ENCODE measurements at places on chromosomes 16 and 17.

GRCh38 chr17:9291912-9292560, 270.7 kb downstream of the NTN1 start:
- no peak for DNase-seq

GRCh38 chr16:50271148-50272041, 5.0 kb downstream of the ADCY7 start:
- DNase-seq = no peak

GRCh38 chr17:79871131-79871530, 31.9 kb upstream of the CBX4 start:
- DNase-seq = no peak

- DNase-seq = no peak
Measured at GRCh38 chr17:66375121-66375520, 72.7 kb downstream of the PRKCA start.

- no peak for DNase-seq
Measured at GRCh38 chr16:50354629-50355456, 13.9 kb downstream of the BRD7 start.

- no peak for DNase-seq
Measured at GRCh38 chr16:17426451-17426850, 44.3 kb downstream of the XYLT1 start.

DNA sequence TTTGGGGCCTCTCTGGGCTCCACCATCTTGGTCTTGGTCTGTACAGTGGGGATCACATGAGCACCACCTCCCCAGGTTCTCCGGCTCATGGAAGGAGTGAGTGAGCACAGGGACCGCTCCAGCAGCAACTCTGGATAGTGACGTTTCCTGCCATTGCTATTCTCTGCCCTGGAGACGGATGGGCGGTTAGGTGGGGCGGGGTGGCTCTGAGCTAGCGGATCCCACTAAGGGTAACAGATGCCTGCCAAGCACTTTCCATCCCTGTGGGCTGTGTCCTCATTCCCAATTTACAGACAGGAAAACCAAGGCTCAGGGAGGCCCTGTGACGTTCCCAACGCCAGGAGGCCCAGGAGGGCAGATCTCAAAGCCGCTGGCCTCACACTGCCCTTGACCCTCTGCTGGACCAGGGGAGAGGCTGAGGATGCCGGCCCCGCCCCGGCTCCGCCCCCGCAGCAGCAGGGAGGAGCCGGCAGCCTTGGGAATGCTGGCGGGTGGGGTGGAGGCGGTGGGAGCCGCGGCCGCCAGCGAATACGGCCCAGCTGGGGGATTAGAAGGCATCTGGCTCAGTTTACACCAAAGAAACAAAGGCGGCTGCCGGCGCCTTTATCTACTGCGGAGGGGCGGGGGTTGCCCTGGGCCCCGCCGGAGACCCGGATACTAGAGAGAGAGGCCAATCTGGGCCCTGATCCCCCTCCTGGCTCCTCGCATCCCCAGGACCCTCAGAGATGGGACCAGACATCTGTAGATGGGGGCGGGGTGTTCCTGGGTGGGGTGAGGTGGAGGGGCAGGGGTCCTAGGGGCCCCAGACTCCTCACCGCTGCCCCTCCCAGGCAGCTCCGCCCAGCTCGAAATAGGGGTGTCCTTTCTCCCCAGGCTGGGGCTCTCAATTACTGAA, 122.3 kb upstream of the CIBAR2 start:
- no peak for DNase-seq

GRCh38 chr17:80033840-80034239, 1.8 kb downstream of the TBC1D16 start:
- no peak for DNase-seq

DNA sequence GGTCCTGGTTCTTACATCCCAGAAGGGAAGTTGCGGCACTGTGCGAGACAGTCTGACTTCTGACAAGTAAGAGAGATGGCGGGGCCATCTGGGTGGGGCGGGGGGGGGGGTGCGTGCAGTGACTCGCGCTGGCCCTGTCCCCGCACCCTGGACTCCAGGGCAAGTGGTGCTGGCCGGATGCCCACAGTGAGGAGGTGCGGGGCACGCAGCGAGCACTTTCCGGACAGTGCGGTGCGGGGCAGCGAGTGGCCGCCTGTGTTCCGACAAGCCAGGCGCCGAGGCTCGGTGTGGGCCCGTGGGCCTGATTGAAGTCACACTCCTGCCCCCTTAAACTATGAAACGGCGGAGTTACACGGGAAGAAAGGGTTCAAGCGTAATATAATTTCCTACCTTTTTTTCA, 106.4 kb downstream of the BANP start:
- DNase-seq = no peak

- DNase-seq = peak; percentile 42
Measured at GRCh38 chr17:48074322-48075081, 26.3 kb downstream of the NFE2L1 start.

GRCh38 chr16:3369073-3369472, 13.4 kb downstream of the OR2C1 start:
- no peak for DNase-seq

DNA sequence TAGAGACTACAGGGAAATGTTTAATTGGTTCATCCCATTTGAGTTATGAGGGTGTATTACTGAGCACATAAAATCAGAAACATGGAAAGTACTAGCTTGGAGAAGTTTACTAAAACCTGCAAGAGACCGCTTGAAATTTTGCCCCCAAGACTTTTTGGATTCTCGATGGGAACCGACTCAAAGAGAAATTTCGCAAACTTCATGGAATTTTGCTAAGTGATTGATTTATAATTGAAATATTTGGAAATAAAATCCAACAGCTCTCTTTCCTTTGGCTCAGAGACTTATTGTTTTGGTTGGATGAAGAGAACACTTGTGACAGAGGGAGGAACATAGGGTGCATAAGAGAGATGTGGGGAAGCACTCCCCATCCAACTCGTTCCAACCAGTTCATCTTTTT, 574.4 kb downstream of the WWOX start:
- no peak for DNase-seq

DNA sequence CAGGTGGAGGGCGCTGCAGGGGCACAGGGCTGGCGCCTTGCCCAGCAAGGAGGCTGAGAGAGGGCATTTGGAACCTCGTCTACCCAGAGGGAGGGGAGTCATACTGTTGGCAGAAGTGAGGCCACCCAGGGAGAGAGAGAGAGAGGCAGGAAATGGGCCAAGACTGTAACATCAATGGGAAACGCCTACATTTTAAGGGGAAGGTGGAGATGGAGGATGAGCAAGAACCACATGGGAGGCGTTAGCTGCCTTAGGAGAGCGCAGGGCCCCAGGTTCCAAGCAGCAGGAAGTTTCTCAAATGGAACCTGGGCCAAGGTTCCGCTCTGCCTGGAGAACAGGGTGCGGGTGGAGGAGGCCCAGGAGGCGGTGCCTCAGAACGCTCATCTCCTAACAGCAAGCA, 2.7 kb upstream of the WFDC1 start:
- no peak for DNase-seq

DNA sequence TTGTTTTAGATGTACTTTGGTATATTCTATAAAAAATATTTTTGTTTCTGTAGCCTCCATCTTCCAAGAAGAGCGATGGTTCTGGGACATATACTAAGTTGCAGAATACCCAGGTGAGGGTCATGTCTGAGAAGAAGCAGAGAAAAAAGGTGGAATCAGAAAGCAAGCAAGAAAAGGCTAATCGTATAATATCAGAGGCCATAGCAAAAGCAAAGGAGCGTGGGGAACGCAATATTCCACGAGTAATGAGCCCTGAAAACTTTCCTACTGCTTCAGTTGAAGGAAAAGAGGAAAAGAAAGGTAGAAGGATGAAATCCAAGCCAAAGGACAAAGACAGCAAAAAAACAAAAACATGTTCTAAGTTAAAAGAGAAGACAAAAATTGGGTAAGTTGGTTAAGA, 154.6 kb downstream of the CHD9 start:
- DNase-seq = no peak

- DNase-seq = no peak
Measured at GRCh38 chr16:25914357-25914962, 222.7 kb downstream of the HS3ST4 start.

DNA sequence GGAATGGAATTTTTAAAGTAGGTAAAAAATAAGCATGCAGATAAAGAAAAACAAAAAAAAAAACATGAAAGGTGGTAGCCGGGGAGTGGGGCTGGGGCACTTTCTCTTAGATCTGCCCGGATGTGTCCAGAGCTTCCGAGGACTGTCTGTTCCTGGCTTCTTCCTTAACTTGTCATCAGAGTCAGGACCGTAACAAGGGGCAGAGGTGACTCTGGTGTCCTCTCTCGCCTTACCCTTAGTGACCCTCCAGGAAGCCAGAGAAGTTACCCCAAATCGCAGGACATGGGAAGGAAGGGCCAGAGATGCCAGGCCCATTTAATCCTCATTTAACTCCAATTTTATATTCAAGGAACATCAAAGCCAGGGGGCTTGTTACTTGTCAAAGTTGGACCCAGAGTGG, 115.5 kb downstream of the ABCC6 start:
- DNase-seq = no peak

GRCh38 chr16:70444249-70445063, 5.6 kb upstream of the ST3GAL2 start:
- DNase-seq = no peak

DNA sequence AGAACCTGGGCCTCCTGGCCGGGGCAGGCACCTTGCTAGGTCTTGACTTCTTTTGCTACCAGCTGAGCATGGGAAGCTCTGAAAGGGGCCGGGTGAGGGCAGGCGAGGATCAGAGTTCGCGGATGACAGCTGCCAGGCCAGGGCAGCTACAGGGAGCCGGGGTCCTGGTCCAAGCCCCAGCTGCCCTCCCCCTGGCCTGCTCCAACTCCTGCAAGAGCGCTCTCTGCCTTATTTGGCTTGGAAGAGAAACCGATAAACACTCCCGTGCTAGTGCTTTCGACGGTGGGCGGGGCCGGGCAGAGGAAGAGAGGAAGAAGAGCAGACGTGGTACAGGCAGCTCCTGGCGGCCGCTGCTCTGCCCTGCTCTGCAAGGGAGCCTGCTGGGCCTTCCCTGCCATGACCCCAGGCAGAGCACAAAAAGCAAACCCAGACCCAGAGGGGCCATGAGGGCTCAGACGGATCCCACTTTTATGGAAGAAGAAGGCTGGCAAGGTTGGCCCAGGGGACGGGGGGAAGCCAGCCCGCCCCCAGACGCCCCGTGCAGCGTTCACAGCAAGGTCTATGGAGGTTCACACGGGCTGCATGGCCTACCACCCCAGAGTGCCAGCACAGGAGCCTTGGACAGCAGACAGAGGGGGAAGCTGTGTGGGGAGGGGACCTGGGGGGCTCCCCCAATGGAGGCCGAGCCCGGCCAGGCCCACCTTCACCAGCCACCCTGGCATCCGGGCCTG, 25.6 kb downstream of the PIEZO1 start:
- no peak for DNase-seq

GRCh38 chr16:89485701-89486246, 4.6 kb downstream of the ANKRD11 start:
- no peak for DNase-seq

DNA sequence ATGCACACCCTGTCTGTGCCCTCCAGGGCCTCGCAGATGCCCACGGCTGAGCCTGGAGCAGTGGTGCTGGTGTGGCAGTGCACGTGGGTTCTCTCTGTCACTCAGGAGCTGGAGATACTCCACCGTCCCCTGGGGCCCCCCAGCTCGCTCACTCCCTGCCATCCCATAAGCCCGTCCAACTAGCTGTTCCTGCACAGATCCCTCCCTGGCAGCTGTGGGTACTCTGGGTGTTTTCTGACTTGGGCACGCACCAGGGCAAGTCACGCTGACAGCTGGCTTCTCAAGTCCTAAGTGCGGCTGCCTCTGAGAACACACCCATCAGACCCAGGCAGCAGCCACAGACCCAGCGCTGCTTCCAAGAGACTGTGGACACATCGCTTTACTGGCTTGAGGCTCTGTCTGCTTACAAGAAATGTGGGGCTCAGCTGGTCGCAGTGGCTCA, 25.4 kb upstream of the ITGB4 start:
- DNase-seq = no peak

DNA sequence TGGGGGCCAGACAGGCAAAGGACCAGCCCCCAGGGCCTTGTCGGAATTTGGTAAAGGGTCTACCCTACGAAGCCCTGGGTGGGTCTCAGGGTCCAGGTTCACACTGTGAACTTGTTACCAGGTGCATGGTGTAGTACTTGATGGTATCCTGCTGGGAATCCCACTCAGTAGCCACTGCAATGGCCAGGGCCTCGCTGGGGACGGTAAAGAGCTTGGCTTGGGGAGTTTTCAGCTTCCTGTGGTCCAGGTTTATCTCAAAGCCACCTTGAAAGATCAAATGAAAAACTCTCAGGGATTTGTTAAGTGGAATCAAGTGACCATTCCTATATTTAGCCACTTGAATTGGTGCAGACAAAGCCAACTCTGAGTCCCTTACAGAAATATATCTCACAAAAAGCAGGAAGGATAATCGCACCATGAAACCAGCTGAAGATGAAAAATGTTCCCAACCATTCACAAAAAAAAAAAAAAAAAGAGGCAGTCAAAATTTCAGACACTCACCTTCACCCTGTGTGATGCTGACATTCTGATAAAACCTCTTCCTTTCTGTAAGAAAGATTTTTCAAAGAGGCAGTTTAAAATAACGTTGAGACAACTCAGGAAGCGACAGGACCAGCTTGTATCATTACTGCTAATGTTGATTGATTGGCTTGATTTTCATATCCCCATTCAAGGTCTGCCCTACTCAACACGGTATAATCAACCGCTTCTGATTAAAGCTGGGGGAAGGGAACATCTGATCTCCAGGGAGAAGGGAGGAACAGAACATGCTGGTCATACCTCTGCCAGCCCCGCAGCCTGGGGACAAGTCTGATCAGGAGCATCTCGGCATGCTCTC, 10.6 kb downstream of the ATPAF2 start:
- DNase-seq = no peak

- no peak for DNase-seq
Measured at GRCh38 chr17:44581868-44582267, 24.6 kb downstream of the FZD2 start.

GRCh38 chr17:29084541-29085146, 41.7 kb downstream of the PIPOX start:
- no peak for DNase-seq

GRCh38 chr17:67566656-67567055, 151.1 kb upstream of the NOL11 start:
- no peak for DNase-seq

DNA sequence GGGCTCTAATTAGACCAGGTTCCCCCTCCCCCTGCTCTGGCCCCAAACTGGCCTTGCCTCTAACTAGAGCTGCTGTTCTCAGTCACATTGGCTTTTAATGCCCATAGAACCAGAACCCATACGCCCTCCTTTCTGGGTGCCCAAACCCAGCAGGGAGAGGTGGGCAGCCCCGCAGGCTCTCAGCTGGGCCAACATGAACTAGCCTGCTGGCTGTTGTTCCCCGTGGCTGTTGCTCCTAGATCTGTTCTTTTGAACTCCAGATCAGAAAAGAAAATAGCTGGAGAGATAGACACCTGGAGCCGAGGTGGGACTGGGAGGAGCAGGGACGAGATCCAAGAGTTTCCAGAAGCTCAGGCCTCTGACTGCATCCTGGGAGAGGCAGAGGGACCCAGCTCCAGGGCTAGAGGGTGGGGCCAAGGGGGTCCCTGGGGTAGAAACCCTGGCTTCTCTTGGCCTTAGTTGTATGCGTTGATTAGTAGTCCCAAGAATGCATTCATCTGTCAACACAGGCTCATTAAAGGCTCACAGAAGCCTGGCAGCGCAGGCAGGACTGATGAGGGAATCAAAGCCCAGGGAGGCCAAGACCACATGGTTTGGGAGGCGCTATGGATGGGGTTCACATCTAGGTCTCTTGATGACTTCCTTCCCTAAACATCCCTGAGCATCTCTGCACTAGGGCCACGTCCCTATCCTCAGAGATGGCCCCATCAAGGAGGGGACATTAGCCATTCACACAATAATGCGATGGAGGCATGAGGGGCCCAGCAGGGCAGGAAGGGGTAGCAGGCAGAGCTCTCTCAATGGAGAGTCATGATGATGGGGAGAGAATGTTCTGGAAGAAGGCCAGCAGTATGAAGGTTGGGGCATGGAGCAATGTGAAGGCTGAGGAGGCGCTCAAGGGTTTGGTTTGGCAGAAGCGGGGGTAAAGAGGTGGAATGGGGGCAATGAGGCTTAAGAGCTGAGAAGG, 1.3 kb upstream of the CPSF4L start:
- no peak for DNase-seq
